ENCODE measurements at places on chromosomes 5 and 9.

GRCh38 chr5:16489322-16489791, 23.8 kb upstream of the ZNF622 start:
- no peak for DNase-seq

DNA sequence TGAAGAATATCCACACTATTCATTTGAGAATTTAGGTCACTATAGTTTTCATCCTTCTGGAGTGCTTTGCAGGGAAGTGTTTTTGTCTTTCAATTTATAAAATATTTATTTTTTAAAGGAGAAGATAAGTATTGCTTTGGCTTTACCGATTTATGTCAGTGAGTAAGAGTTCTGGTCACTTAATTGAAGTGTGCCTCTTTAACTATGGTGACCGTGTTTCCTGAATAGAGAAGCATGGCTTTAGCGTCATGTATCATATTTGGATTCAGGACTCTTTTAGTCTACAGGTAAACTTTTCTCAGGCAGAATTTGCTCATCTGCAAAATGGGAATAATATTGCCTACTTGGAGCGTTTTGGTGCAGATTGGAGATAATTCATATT, 902 bp downstream of the BDP1 start:
- no peak for DNase-seq

DNA sequence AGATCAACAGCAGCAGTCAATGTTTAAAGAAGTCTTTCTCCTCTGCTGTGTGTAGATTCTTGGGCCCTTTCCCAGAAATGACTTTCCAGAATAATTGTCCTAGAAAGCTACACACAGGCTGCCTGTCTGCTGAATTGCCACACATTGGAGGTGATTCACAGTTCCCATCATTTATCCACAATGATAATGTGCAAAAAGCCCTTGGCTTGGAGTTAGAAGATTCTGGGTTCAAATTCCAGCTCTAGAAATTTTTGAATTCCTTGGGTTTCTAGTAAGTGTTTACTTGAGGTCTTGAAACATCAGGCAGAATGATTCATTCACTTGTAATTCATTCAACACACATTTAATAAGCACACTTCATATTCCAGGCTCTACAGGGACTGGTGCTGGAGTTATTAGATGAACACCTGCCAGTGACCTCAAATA, 28.6 kb upstream of the EPB41L4B start:
- DNase-seq = peak; percentile 95

DNA sequence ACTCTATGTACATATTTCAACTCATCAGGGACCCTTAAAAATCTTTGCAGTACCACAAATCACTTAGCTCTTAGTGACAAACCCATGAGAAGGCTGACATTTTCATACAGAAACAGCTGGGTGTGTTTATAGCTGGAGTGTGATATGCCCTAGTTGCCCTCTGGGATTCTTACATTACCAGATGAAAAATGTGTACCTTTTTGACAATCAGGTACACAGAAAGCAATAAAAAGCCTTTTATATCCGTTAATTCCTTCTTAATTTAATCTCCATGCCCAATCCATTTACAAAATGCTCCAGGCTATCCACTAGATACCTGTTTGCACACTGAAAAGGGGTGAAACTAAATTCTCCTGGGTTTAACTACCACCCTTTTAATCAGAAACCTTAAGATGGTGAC, 222.9 kb downstream of the KIAA0825 start:
- DNase-seq = no peak

DNA sequence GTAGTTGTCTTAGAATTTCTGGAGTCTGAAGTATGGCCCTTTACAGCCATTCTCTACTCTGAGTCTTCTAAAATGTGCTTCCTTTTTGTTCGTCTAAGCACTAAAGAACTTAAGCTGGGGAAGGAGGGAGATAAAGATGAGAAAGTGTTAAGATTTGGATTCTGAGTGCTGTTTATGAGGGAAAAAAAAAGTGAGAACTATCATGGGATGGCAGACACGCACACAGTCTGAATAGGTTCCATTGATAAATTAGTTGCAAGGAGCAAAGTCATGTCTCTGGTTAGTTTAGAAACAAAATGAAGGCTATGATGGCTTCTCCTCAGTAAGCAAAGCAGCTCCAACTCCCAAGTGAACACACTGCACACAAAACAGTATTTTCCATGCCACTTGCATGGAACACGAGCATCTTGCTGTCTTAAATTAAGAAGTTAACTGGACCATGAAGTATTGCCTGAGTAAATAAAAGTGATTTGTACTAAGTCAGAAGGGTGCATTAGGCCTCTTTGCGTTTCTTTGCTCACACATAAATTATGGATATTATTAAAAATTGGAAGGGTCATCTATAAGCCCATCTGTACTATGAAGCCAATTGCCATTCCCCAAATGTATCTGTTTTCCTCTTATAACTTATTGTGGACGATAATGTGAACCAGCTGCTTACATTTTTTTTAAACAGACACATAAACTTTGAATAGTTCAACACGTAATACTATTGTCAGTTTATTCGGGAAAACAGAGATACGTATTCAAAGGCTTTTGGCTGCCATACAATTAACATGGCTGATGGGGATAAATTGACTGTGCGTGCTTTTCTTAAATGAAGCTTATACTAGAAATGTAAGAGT, 199.3 kb downstream of the SGCD start:
- no peak for DNase-seq

- no peak for DNase-seq
Measured at GRCh38 chr5:10630126-10630525, 66.3 kb downstream of the ANKRD33B start.

DNA sequence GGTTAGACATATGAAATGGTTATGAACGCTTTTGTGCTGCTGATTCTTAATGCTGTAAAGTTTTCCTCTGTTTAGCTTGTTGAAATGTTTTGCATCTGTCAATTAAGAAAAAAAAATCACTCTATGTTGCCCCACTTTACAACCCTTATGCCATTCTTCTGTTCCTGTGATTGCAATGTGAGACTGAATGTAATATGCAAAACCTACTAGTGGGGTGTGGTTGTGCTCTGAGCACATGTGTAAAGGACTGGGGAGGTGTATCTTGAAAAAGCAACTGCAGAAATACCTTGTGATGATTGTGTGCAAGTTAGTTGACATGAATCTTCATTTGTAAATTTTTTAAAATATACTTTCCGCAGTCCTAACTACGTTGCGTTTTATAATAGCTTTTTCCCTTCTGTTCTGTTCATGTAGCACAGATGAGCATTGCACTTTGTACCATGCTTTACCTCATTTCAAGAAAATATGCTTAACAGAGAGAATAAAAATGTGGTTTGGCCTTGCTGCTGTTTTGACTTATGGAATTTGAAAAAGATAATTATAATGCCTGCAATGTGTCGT, 357.0 kb upstream of the PIK3R1 start:
- DNase-seq = no peak

DNA sequence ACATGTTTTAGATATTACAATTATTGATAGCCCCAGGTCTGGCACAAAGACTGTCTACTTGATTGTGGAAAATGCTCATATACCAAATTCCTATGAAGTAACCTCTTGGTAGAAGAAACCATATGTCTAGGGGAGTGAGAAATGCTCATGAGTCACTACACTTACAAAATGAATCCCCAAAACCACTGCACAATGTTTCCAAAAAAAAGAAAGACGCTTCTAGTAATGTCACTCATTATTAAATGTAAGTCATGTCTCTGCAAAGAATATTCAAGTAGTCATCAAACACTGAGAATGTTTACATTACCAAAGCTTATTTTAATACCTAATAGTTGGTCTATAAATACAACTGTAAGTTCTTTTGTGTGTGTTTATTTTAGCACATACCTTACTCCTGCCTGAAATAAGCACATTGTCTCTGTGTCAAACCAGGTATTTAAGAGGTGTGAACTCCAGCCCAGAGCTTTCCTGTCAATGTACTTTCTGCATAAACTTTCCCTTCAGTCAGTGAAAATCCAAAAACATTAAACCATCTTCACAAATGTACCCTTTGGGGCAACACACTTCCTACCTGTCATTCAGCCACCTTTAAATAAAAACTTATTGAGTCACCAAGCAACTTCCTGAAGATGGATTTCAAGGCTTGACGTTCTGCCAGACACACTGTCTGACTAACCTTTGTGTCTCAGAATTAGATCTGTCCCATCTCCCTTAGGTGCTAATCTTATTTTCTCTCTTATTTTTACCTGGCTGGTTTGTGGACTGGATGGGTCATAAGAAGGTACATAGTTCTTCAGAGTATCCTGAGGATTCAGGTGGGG, 194.0 kb downstream of the NFIB start:
- no peak for DNase-seq

DNA sequence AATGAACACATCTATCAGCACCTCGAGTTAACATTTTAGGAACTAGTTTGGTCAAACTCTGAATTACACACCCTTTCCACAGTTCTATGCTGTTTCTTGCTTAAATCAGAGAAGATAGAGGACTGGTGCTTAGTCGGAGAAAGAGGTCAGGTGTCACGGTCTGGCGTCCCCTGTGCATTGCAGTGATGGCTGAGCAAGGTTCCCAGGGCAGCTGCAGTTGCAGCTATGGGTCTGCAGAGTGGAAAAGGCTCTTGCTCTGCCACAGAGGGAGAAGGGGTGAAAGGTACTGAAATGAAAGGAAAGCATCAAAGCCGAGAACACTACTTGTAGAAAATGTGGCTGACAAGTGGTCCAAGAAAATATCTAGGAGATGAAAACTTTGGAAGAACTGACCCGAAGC, 25.2 kb upstream of the SH3RF2 start:
- DNase-seq = no peak

DNA sequence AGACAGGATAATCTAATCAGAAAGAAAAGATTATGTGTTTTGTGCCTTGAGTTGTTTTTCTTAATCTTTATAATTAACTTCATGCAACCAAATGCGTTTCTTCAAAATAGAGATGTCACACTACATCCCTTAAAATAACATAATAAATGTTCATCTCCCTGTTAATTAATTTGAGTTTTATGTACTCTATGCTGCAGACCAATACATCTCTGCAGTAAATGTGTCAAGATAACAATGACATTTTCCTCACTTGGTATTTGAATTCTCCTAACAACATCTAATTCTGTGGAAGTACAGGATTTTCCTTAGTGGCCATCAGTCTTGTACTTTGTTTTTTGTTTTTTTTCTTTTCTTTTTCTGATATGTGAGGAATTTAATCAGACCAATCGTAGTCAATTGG, 279.2 kb upstream of the TYRP1 start:
- DNase-seq = no peak

- no peak for DNase-seq
Measured at GRCh38 chr5:60036192-60036938, 142.8 kb upstream of the PDE4D start.

DNA sequence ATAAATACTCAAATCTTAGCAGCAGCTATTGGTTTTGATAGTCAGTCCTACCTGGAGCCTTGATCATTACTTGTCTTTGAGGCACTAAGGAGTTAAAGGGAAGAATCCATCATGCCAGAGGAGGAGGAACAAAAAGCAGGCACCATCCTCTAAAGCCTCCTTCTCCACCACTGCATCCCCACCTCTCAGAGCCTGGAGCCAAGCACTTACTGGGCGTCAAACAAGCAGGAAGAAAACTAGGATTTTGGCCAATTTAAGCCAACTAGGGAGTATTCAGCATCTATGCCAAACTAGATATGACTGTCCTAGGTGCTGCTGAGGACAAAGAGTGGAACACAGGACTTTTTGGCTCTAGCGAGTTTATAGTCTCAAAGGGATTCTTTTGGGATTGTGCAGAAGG, 152.5 kb downstream of the PPP2R2B start:
- no peak for DNase-seq

DNA sequence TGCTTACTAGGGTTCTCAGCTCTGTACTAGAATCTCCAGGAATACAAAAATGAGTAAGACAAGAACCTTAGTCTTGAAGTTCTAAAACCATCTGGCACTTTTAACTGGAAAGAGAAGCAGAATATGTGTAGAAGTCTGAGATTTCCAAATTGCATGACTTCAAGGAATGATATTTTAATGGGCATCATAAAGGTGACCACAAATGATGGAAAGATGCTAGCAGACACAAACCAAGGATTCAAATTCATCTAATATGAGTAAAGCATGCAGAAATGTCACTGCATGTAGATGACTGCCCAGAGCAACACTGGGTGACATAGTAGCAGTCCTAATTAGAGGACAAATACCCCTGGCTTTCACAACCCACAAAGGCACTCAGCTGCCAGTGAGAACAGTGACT, 117.2 kb downstream of the RPS23 start:
- DNase-seq = no peak

DNA sequence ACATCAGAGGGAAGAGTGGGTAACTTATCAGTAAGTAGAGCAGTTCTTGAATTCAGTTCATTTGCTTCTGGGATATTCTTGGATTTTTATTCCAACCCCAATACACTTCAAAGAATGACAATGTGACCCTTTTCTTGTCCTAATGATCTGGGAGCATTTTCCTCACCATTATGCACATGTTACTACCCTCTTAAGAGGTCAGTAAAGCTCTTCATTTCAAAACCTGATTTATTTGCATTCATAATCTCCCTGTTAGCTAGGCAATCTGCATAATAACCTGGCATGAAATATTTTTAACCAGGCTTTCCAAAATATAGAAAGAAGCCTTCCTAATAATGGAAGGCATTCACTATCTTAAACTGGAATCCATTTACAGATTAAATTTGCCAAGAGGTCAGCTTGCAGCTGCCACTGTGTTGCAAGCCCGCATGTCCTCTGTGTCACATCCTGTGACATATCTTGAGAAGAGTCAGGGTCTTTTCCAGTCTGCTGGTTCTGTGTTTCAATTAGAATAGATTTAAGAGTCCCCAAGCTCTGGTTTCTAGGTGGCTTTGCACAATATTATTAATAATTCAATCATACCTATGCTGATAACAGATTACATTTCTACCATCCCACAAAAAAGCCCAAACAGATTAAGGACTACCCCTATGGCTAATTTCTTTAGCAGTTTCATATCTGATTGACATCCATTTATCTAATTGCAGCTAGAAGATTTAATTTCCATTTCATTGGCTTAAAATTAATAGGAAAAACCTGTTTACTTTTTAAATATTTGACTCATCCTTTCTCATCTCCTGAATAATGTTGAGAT, 30.9 kb upstream of the PPP2R2B start:
- DNase-seq = no peak

DNA sequence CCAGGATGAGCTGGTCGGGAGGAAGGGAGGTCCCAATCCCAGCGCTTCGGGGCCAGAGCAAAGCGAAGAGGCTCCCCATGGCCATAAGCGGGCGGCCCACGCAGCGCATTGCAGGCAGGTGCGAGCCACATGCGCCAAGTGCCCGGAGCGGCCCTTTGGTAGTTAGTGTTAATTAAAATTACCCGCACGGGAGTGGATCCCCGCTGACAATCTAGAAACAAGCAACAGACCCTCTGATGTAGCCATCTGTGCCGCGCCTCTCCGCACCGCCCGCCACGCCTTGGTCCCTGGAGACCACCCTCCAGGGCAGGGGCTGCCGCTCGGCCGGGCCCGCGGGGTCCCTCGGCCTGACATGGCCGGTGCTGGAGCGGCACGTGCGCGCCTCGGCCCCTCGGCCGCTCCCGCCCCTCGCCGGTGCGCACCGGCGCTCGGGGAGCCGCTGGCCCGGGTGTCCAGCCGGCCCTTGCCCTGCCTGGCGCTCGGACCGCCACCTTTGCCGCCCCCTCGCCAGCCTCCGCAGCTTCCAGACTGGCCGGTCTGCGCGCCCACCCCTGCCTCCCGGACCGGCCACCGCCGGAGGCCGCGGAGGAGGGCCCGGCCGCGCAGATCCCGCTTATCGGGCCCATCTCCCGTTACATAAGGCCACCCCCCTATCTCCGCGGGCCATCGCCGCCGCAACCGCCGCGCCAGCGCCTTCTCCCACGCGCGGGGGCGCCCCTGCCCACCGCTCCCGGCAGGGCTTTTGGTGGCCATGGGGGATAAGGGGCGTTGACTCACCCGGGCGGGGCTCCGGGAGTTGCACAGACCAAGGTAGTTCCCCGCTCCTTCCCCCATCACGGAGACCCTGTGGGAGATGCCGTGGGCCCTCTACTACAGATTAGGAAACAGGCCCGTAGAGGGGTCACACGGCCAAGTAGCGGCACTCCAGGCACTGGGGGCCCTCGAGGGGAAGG, 1.9 kb upstream of the IL13 start:
- DNase-seq = no peak

All from GM04503 (cell line).